Head of caudate nucleus (tissue), 42 donors: ENCODE measurements at places on chromosomes 7 and 10.

GRCh38 chr10:49419005-49419404 lies 23.1 kb upstream of the DRGX start:
- DNase-seq, result no peak

GRCh38 chr10:4506095-4506494 lies 319.9 kb upstream of the AKR1E2 start:
- no peak for DNase-seq

DNA sequence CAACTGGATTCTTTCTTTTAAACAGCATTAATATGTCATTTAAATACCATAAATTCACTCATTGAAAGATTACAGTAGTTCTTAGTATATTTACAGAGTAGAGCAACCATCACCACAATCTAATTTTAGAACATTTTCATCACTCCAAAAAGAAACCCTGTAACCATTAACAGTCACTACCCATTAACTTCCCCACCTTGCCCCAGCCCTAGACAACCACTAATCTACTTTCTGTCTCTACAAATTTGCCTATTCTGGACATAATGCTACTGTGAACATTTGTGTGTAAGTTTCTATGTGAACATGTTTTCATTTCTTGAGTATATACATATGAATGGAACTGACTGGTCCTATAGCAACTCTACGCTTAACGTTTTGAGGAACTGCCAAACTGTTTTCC lies 42.4 kb downstream of the P4HA1 start:
- DNase-seq, result no peak

- DNase-seq, result peak; percentile 55
Observed at GRCh38 chr7:51276967-51277366, 39.6 kb downstream of the COBL start.

DNA sequence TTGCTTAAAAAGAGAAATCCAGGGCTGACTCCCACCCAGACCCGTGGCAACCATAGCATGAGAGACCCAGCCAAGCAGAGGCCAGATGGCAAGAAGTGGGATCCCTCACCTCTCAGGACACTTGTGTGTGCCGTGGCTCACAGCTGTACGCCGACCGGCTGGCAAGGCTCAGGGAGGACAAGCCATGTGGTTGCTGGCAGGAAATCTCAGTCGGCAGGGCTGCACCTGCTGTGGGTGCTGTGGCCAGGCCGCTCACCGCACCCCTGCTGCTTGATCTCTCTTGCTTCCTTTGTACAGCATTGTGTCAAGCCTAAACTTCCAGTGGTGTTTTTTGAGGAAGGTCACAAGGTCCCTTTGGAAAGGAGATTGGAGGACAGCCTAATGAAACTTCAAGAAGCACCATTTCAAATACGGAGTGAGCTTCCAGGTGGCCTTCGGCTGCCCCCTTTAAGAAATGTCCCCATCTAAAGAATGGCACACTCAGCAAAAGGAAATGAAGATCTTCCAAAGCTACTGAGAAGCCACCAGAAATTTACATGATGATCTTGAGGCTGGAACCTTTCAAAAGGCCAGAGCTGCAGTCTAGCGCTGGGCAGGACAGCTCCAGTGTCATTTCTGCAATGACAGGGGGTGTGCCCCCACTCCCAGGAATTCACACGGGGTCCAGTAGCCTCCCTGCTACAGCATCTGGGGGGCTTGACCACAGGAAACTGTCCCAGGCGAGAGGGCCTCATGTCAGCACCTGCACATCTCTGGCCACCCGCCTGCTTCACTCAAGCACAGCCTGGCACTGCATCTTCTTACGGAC lies 409.0 kb upstream of the MGMT start:
- DNase-seq, result no peak

- DNase-seq, result no peak
Observed at GRCh38 chr7:44508328-44509030, 18.0 kb upstream of the NUDCD3 start.
